ENCODE measurements at places on chromosomes 4 and X.

- H3K4me1 ChIP-seq = no peaks in the 10 kb centered on the region
- H3K36me3 ChIP-seq = no peaks in the 10 kb centered on the region
- DNase-seq = no peak
These were observed 13.3 kb downstream of the FGF5 start for GRCh38 chr4:80279751-80280150.

DNA sequence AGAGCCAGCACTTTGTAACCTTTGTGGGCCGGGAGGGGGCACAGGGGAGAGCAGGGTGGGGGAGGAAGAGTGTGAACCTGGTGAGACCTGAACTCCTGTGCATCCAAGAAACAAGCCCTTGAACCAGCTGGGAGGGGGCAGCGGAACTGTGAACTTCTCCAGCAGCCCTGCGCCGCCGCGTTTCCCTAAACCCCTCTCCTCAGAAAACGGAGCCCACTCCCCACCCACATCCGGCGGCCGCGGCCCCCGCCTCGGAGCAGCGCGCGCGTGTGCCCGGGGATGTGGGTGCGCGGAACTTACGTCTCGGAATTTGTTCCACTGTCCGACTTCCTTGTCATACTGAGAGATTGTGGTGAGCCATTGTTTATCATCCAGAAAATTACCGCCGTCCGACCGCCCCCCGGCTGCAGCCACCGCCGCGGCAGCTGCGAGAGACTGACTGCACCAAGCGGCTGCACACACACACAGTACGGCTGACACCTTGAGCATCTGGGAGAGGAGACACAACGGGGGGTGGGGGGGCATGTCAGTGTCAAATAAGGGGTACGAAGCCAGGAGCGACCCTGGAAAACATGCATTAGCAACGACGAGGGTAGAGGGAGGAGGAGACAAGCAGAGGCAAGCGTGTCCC lies 494 bp downstream of the SPOCK3 start:
- DNase-seq = no peak
- peaks cover 11% of the 10 kb centered on the region for H3K27me3 ChIP-seq
- H3K27ac ChIP-seq = no peak overlapping the region
- peak overlapping the region; percentile 20 for H3K4me3 ChIP-seq

DNA sequence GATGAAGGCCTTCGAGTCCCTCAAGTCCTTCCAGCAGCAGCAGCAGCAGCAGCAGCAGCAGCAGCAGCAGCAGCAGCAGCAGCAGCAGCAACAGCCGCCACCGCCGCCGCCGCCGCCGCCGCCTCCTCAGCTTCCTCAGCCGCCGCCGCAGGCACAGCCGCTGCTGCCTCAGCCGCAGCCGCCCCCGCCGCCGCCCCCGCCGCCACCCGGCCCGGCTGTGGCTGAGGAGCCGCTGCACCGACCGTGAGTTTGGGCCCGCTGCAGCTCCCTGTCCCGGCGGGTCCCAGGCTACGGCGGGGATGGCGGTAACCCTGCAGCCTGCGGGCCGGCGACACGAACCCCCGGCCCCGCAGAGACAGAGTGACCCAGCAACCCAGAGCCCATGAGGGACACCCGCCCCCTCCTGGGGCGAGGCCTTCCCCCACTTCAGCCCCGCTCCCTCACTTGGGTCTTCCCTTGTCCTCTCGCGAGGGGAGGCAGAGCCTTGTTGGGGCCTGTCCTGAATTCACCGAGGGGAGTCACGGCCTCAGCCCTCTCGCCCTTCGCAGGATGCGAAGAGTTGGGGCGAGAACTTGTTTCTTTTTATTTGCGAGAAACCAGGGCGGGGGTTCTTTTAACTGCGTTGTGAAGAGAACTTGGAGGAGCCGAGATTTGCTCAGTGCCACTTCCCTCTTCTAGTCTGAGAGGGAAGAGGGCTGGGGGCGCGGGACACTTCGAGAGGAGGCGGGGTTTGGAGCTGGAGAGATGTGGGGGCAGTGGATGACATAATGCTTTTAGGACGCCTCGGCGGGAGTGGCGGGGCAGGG lies 568 bp downstream of the HTT start:
- no peaks in the 10 kb centered on the region for H3K27me3 ChIP-seq
- peak overlapping the region; percentile 72 for H3K27ac ChIP-seq
- DNase-seq = peak; percentile 82
- H3K4me3 ChIP-seq = peak overlapping the region; percentile 80

DNA sequence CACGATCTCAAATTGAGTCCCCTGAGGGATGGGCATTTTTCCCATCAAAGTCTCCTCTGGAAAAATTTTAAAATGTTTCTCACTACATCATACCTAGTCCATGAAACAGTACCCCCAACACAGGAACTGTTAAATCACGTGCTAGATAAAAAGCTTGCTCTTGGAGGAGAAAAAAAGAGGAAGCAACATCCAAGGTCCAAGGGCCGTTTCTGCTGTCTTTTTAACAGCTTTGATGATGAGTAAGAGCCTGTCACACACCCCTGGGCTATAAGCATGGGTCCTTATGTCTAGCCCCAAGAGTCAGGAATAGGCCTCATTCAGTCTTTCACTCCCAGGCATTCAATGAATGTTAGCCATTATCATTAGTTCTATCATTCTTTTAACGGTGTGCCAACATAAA lies 128.9 kb downstream of the SH3KBP1 start:
- no peak for DNase-seq
- H3K27me3 ChIP-seq = no peaks in the 10 kb centered on the region
- no peak overlapping the region for H3K27ac ChIP-seq
- no peaks in the 10 kb centered on the region for H3K36me3 ChIP-seq
- H3K4me3 ChIP-seq = no peak overlapping the region

GRCh38 chr4:79688691-79689090 lies 280.7 kb upstream of the GK2 start:
- H3K27ac ChIP-seq = no peak overlapping the region
- H3K4me3 ChIP-seq = no peak overlapping the region
- H3K36me3 ChIP-seq = no peaks in the 10 kb centered on the region
- H3K4me1 ChIP-seq = no peaks in the 10 kb centered on the region
- H3K27me3 ChIP-seq = no peaks in the 10 kb centered on the region

GRCh38 chrX:148500423-148501385 lies at the start of gene AFF2:
AFF2 (plus strand) TSS chrX:148500617; CDS start chrX:148501098, 481 bp downstream.
- H3K4me3 ChIP-seq = peak within 1 kb of the TSS; percentile 61
- peak; percentile 22 for DNase-seq
- no peaks in the 10 kb centered on the region for H3K36me3 ChIP-seq
- no peak within 1 kb of the TSS for H3K27ac ChIP-seq
- peaks cover 2% of the 10 kb centered on the region for H3K27me3 ChIP-seq

DNA sequence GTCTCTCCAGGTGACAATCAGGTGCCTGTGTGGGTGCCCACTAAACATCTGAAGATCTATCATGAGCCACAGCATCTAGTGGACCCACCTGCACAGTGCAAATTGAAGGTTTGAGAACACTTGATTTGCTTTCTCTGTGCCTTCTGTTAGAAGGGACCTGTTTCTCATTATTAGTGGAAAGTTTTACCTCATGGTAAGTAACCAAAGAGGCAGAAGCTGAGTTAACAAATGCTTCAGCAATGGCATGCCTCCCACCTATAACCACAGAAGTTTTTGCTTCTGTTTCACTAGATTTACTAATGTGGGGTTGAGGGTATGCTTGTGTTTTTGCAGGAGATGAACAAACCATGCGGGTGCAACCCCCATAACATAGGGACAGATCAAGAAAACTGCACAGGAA lies 297.4 kb upstream of the DKK2 start:
- H3K36me3 ChIP-seq = no peaks in the 10 kb centered on the region
- no peak overlapping the region for H3K4me3 ChIP-seq
- H3K4me1 ChIP-seq = no peaks in the 10 kb centered on the region
- no peaks in the 10 kb centered on the region for H3K27me3 ChIP-seq
- DNase-seq = no peak
- H3K27ac ChIP-seq = no peak overlapping the region

- DNase-seq = no peak
- no peak overlapping the region for H3K4me3 ChIP-seq
- no peak overlapping the region for H3K27ac ChIP-seq
- no peaks in the 10 kb centered on the region for H3K27me3 ChIP-seq
- H3K4me1 ChIP-seq = no peaks in the 10 kb centered on the region
- H3K36me3 ChIP-seq = no peaks in the 10 kb centered on the region
These were observed 1385.6 kb upstream of the ADGRL3 start for GRCh38 chr4:59814402-59815010.

DNA sequence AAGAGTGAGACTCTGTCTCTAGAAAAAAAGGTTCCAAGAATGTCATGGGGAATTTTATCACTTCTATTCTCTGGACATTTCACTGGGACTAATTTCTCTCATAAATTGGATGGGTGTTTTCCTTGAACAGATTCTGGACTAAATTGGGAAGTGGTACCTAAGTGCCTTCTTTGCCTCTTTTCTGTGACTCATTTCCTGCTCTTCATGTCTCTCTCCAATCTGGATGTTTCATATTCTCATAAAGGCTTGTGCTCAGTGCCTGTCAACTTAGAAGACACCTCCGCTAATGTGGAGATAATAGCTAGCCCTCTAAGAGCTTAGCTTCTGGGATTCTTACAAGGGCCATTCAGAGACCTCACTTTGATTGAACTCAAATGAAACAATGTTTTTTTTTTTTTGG lies 38.0 kb upstream of the IGFBP7 start:
- H3K27ac ChIP-seq = no peak overlapping the region
- no peaks in the 10 kb centered on the region for H3K36me3 ChIP-seq
- DNase-seq = no peak
- no peak overlapping the region for H3K4me3 ChIP-seq

DNA sequence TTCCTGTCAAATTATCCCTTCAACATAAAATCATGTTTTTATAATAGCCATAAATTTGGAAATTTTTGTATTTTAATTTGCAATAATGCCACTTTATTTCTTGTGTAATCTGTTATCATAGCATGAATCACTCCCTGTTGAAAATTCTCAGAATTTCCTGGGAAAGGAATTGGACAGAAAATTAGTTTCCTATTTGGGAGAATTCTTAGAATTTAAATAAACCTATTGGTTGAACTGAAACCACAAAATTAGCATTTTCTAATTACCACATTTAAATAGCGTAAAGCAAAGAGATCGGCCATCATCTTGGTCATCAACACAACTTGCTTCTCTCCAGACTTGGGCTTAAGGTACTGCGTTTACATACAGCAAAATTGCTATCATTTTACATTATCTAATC lies at the start of gene CSN1S1:
Gene CSN1S1 (plus strand): TSS at position 301 of the 400 bp plus-strand sequence. CDS start 1,488 bp downstream, outside the sequence.
- H3K27me3 ChIP-seq = no peaks in the 10 kb centered on the region
- no peaks in the 10 kb centered on the region for H3K4me1 ChIP-seq
- H3K27ac ChIP-seq = no peak within 1 kb of the TSS
- H3K36me3 ChIP-seq = no peaks in the 10 kb centered on the region

GRCh38 chrX:153884590-153884989 lies 1.4 kb downstream of the L1CAM start:
- H3K27ac ChIP-seq = no peak overlapping the region
- H3K4me3 ChIP-seq = no peak overlapping the region
- no peak for DNase-seq
- H3K27me3 ChIP-seq = peaks cover 57% of the 10 kb centered on the region
- H3K4me1 ChIP-seq = peaks cover 15% of the 10 kb centered on the region
- no peaks in the 10 kb centered on the region for H3K36me3 ChIP-seq

DNA sequence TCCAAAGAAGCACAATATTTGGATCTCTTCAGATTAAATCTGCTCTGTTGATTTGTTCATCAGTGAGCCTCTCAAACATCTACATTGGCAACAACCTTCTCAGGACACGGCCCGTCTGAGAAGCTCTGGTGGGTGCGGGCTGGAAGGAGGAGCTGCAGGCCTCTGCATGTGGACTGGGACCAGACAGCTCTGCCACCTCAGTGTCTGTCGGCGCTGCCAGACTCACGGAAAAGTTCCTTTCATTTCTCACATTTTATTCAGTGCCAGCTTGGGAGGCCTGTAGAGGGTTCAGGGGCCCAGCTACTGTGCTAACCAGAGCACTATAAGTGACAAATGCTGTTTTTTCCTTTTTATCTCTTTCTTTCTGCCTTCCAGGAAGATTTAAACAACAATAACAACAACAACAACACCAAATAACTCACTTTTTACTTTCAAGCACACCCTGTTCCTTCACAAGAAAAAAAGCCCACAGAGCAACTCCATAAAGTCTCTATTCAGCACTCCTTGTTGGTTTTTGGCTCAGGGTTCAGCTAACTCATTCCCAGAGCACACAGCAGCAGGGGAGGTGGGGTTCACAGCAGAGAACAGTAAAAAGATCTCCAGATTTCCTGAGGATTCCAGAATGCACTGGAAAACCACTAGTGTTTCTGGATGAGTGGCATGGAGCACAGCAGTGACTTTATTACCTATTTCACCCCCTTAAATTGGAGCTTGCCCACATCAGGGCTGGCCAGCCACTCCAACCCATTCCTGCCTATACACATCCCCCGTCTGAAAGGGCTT lies 23.2 kb upstream of the HOPX start:
- H3K36me3 ChIP-seq = no peaks in the 10 kb centered on the region
- H3K4me3 ChIP-seq = no peak overlapping the region
- H3K4me1 ChIP-seq = no peaks in the 10 kb centered on the region
- DNase-seq = no peak
- no peaks in the 10 kb centered on the region for H3K27me3 ChIP-seq

DNA sequence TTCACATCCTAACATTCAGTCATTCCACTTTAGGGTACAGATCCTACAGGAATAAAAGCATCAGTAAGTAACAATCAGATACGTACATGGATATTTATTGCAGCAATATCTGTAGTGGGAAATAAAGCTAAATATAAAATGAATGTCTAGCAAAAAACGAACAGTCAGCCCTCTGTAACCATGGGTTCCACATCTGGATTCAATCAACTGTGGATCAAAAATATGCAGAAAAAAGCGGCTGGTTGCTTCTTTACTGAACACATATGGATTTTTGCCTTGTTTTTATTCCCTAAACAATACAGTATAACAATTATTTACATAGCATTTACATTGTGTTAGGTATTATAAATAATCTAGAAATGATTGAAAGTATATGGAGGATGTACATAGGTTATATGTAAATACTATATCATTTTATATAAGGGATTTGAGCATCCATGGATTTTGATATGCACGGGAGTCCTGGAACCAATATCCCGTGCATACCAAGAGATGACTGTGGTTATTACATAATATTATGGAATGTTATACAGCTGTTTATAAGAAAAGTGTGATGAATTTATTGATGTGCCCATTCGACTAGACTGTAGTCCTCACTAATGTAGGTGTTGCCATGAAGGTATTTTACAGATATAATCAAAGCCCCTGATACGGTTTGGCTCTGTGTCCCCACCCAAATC lies 132.8 kb downstream of the ARHGEF9 start:
- H3K36me3 ChIP-seq = peaks cover 5% of the 10 kb centered on the region
- H3K4me1 ChIP-seq = no peaks in the 10 kb centered on the region
- DNase-seq = no peak
- no peaks in the 10 kb centered on the region for H3K27me3 ChIP-seq
- H3K4me3 ChIP-seq = no peak overlapping the region

- no peak for DNase-seq
- no peaks in the 10 kb centered on the region for H3K27me3 ChIP-seq
- no peaks in the 10 kb centered on the region for H3K36me3 ChIP-seq
These were observed 78.1 kb upstream of the CLDN34 start for GRCh38 chrX:9888953-9889470.

- peaks cover 8% of the 10 kb centered on the region for H3K4me1 ChIP-seq
- DNase-seq = no peak
- peaks cover 63% of the 10 kb centered on the region for H3K36me3 ChIP-seq
- H3K4me3 ChIP-seq = no peak overlapping the region
- no peaks in the 10 kb centered on the region for H3K27me3 ChIP-seq
- H3K27ac ChIP-seq = no peak overlapping the region
These were observed 9.8 kb downstream of the PGM2 start for GRCh38 chr4:37836274-37836673.

- peaks cover 30% of the 10 kb centered on the region for H3K4me1 ChIP-seq
- no peak for DNase-seq
- H3K36me3 ChIP-seq = no peaks in the 10 kb centered on the region
- no peak overlapping the region for H3K27ac ChIP-seq
- H3K4me3 ChIP-seq = no peak overlapping the region
These were observed 3.0 kb downstream of the ZIC3 start for GRCh38 chrX:137568741-137569469.

GRCh38 chr4:145347684-145348083 lies 134.0 kb upstream of the SMAD1 start:
- H3K27ac ChIP-seq = no peak overlapping the region
- H3K36me3 ChIP-seq = no peaks in the 10 kb centered on the region
- H3K27me3 ChIP-seq = no peaks in the 10 kb centered on the region
